ENCODE measurements at places on chromosomes 7 and 10.

DNA sequence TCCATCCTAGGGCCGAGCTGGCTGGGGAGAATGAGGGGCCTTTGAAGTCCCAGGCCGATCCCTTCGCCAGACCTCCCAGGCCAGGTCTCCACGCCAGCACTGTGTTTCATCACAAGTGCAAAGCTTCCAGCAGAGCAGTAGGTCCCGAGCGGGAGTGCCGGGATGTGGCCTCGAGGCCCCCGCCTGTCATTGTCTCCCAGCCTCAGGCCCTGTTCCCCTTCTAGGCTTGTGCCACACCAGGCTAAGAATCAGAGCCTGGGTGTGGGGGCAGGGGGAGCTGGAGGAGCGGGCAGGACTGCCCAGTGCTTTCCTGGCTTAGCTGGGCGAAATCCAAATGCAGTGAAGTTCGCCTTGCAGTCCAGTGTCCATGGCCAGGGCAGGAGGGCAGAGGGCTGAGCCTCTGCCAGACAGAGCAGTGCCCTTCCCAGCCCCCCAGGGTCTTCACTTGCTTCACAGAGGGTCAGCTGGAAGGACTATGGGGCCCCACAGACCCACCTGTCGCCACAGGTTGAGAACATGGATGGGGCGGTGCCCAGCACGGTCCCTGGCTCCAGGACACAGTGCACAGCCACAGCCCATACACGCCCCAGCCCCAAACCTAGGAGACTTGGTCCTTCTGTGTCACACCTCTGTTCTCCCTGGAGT is 20.2 kb upstream of the PFKFB3 start:
- no peak for DNase-seq

DNA sequence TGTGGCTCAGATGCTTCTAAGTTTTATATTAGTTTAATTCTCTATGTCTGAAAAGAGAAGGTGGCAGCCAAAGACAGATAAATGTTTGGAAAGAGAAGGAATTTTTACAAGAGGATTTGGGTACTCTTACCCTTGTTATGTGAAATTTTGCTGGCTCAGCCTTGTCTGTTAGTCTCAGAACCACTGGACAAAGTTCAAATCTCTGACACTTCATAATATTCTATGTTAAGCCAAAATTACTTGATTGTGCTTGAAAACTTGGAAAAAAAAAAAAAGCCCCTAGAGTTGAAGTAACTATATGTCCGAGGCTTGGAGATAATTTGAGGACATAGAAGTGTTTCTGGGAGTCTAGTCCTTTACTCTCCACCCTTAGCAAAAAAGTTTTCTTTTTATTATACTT is 1079.3 kb upstream of the LRRTM3 start:
- no peak for DNase-seq

DNA sequence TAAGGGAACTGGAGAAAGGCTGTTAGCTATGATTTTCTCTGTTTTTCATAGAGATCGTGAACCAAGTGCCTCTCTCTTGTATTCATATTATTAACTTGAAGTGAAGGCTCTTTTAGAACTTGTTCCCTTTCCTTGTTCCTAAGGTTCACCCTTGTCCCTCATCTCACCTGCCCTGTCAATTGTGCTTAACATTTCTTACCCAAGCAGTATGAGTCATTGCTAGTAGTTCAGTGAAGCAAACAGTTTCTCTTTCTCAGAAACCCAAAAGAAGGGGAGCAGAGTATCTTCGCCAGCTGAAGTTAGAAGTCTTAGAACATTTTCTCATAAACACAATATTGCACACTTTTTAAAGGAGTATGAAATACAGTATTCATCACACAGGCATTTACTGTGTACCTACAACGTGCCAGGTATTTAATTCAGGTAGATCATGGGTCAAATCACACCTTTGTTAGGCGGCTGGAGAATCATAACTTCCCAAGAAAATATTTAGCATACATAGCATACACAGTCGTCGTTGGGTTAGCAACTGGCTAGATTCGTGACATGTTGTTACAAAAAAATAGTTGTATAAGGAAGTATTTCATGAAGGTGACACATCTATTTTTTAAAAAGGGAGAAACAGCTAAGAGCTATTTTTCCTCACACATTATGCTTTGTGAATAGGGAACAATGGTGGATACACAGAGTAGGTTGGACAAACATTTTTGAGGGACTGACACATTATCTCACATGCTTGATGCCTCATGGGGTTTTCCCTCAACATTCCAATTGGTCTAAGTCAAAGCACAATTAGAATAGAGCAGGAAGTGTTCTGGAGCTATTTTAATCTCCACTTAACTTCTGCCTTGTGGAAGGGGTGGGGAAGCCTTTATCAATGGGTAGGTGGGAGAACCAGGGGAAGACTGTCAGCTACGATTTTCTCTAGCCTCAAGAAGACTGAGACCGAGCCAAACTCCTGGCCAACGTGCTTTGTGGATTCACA is 13.2 kb downstream of the HDAC9 start:
- DNase-seq, result no peak

DNA sequence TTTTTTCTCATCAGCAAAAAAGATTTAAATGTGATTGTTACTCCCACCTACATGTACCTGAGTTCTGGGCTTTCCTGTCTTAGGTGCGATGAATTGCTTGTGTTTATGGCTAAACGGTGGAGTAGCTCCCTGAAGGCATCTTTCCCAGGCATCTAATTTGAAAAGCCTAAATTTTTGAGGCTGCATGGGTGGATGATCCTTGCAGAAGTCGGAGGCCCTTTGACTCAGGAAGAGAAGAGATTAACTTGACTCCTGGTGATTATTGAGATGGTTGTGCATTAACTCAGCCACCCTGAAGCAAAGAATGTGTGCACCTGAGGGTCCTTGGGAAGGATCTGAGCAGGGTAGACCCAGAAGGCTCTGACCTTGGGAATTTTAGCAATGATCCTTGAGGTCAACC is 155.6 kb upstream of the SEMA3C start:
- no peak for DNase-seq

DNA sequence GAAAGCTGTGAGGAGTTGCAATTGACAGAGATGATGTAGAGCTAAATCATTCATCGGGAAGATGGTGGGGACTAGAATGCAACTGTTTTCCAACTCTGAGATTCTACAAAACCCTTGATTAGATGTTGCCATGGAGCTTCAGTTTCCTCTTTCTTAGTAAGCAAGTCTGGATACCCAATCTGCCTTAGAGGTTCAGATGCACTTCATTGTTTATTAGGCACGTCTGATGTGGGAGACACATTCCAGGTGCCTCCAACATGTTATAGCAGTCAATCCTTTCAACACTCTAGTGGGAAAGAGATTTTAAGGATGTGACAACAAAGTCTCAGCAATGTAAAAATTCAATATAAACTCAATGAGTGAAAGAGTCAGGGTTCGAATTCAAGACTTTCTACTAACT is 291.3 kb upstream of the PHYHIPL start:
- no peak for DNase-seq

DNA sequence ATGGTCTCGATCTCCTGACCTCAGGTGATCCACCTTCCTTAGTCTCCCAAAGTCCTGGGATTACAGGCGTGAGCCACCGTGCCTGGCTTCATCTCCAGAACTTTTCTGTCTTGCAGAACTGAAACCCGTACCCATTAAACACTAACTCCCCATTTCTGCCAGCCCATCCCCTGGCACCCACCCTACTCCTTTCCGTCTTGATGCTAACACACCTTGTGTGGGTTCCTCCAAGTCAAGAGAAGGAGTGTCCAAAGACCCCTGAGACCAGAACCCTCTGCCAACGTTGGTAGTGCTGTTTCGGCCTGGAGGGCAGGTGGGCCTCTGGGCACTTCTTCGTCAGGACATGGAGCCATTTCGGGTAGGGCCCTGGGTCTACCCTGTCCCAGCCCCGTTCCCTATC is 83.6 kb downstream of the MGMT start:
- no peak for DNase-seq
